ENCODE measurements at places on chromosomes 4 and X. TPM values are rescaled to one million over a fixed set of nuclear protein-coding genes. Genes with fewer than 3 reads are reported as not detected.
A peak's percentile ranks its signal among the peaks of the same experiment; 100 is the strongest.

AASDH gene
- 11.0 TPM for total RNA-seq

CSTF2 gene
- 8.0 TPM for total RNA-seq

DNA sequence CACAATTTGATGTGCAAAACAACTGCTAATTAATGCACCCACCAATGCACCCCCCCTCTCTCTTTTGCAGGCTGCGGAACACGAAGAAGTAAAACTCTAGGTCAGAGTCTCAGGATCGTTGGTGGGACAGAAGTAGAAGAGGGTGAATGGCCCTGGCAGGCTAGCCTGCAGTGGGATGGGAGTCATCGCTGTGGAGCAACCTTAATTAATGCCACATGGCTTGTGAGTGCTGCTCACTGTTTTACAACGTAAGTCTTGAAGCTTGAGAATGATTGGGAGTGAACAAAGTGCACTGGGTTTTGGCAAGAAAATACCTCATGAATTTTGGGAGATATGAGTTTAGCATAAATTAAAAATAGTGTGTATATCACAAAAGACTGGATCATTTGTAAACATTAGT, 28.9 kb downstream of the TMPRSS11E start:
- DNase-seq = no peak
- H3K27ac ChIP-seq = no peak overlapping the region
- no peaks in the 10 kb centered on the region for H3K4me1 ChIP-seq
- H3K36me3 ChIP-seq = no peaks in the 10 kb centered on the region
- no peaks in the 10 kb centered on the region for H3K27me3 ChIP-seq

DNA sequence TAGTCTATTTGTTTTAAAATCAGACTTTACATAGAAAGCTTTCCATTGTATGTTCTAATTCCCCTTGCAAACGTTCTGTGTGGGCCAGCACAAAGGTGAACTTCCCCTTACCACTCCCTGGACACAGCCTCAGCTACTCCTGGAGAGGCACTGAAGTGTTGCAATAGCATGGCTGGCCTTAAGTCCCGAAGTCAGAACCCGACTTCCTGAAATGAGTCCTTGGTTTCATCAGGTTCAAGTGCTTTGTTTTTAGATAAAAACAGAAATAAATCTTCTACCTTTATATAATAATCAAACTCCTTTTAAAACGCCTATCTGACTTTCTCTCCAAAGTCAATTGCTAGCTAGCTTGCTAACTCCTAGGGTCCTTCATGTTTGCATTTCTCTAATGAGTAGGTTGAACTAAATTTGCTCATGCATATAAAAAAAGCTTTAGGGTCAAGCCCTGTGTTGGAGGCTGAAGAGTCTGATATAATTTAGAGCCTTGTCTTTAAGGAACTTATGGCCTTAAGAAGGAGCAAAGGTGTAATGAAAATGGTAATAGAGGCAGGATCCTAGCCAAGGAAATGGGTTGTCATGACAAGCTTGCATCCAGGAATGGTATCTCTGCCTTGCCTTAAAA, 9.0 kb downstream of the BMP3 start:
- H3K27me3 ChIP-seq = no peaks in the 10 kb centered on the region
- DNase-seq = no peak
- no peak overlapping the region for H3K4me3 ChIP-seq
- no peaks in the 10 kb centered on the region for H3K4me1 ChIP-seq

DNA sequence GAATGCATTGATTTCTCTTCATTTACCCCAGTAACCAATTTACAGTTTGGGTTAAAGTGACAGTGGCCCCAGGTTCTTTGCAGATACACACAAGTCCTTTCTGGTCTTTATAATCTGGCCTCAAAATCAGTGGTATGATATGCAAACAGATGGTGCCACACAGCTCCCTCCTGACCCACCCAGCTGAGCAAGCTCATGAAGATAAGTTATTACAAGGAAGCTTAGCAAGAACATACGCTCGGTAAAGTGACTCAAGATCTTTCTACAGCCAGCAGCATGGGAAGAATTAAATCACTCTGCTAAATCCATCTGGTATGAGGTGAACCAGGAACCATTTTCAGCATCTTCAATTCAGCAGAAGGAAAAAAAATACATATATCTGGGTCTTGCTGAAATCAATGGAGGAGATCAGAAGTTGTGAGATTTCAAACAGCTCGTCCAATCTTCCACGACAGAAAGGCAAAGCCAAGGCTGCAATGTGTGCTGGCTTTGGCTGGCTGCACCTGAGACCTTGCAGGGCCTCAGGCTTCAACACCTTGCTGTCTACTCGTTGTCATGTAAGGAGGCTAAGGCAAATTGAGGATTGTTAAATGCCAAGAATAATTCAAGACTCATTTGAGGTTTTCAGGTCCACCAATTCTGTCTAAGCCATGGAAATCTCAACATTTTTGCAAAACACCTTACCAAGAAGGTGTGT, 28.2 kb downstream of the SEL1L3 start:
- no peak for DNase-seq
- H3K4me3 ChIP-seq = no peak overlapping the region
- H3K27me3 ChIP-seq = no peaks in the 10 kb centered on the region
- H3K36me3 ChIP-seq = no peaks in the 10 kb centered on the region

DNA sequence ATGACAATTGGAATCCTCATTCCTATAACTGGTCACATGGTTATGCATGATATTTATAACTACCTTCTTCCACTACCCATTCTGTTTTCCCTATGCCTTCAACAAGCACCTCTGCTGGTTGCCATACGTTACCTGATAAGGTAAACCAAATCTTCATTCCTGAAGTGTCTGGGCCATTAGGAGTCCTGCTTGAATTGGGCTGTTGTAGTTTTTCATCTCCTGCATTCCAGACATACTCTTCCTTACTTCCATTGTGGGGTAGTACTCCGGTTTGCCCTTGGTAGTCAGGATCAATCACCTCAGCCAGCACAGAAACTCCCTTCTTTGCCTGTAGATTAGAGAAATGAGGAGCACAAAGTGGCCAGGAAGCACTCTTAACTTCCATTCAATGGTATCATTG, 109.1 kb upstream of the LANCL3 start:
- H3K27me3 ChIP-seq = no peaks in the 10 kb centered on the region
- H3K4me1 ChIP-seq = no peaks in the 10 kb centered on the region
- no peak overlapping the region for H3K27ac ChIP-seq
- no peak overlapping the region for H3K4me3 ChIP-seq
- no peak for DNase-seq
- no peaks in the 10 kb centered on the region for H3K36me3 ChIP-seq

DNA sequence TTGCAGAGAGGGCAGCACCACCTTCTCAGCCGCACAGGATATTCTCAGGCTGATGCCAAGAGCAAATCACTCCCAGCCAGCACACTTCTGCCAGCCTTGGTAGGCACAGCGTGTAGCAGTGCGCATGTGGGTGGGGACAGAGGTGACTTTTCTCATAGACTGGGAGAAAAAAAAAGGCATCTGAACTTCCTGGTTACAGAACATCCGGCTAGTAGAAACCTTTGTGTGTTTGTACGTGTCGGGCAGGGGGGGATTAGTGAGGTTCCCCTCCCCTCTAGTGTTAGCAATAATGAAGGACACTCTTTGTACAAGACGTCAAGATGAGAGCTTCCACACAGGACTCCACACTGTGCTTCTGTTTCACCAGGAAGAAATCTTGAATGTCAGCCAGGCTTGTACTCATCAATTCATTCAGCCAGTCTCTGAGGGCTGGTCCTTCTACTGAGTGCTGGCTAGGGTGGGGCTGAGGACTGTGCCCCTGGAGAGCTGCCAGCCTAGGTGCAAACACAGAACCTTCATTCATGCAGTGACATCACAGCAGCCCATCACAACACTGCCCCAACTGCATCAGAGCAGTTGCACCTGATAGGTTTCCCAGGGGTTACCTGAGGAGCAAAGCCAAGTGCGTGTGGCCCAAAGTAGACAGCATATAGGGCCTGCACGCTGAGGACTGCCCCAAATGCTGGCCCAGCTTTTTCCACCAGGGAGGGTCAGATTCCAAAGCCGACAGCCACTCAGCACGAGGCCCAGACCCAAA, 34.7 kb downstream of the SLC25A5 start:
- H3K27me3 ChIP-seq = no peaks in the 10 kb centered on the region
- peak overlapping the region; percentile 23 for H3K27ac ChIP-seq
- DNase-seq = peak; percentile 24
- no peaks in the 10 kb centered on the region for H3K36me3 ChIP-seq
- no peak overlapping the region for H3K4me3 ChIP-seq
- peaks cover 9% of the 10 kb centered on the region for H3K4me1 ChIP-seq

GRCh38 chr4:181193131-181193930, 1049.9 kb upstream of the TENM3 start:
- no peak for DNase-seq
- H3K27me3 ChIP-seq = no peaks in the 10 kb centered on the region
- H3K27ac ChIP-seq = no peak overlapping the region
- H3K4me3 ChIP-seq = no peak overlapping the region
- no peaks in the 10 kb centered on the region for H3K36me3 ChIP-seq

GRCh38 chrX:68048774-68049173, 384.5 kb downstream of the OPHN1 start:
- H3K27me3 ChIP-seq = no peaks in the 10 kb centered on the region
- no peak overlapping the region for H3K4me3 ChIP-seq
- H3K36me3 ChIP-seq = no peaks in the 10 kb centered on the region
- no peak for DNase-seq
- H3K27ac ChIP-seq = no peak overlapping the region

DNA sequence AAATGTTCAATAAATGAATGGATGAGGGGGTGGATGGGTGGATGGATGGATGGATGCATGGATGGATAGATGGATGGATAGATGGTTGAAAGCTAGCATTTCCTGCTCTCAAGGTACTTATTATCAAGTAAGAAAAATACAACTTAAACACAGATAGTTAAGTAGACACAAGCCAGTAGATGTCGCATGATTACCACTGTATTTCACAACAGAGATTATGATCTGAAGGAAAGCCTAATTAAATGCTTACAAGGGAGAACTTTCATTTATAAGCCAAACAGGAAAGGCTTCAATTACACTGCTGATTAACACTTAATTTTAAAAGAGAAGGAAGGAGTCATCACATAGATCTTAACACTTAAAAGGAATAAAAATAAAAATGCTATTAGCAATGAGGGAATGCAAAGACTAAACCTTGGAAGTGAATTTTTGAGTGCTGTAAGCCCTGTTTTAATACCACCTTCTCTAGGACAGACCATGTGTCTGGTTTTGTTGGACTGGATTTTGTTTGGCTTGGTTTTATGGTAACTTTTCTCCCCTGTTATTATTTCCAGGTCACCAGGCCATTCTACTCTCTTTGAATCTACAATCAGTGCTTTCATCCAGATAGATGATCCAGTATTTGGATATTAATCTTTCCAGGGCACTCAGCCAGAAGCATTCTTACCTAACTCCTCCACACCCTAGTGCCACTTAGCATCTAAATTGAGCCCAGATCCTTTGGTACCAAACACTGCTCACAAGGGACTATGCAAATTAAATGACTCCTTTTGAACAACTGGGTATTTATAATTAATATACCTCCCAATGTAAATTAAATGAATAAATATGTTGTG, 75.5 kb upstream of the SLC39A8 start:
- H3K27me3 ChIP-seq = no peaks in the 10 kb centered on the region
- no peak overlapping the region for H3K27ac ChIP-seq
- no peak for DNase-seq

DNA sequence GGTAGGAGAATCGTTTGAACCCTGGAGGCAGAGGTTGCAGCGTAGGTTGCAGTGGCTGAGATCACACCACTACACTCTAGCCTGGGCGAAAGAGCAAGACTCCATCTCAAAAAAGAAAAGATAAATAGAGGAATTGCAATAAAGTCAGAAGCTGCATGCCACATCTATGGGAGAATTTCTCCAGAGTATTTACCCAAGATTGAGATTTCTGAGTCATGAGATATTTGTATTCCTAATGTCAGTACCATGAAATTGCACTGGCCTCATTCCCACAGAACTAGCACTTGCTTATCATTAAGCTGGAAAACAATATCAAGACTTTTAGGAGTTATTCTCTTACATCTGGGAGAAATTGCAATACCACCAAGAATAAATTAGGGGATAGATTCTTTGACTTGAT, 37.4 kb downstream of the ASIC5 start:
- no peaks in the 10 kb centered on the region for H3K27me3 ChIP-seq
- no peak overlapping the region for H3K27ac ChIP-seq
- H3K4me3 ChIP-seq = no peak overlapping the region
- no peaks in the 10 kb centered on the region for H3K36me3 ChIP-seq
- DNase-seq = no peak
- no peaks in the 10 kb centered on the region for H3K4me1 ChIP-seq

GRCh38 chrX:154098551-154098950, 1.0 kb upstream of the MECP2 start:
- no peak overlapping the region for H3K4me3 ChIP-seq
- no peak for DNase-seq
- peaks cover 16% of the 10 kb centered on the region for H3K4me1 ChIP-seq
- H3K27me3 ChIP-seq = no peaks in the 10 kb centered on the region
- H3K36me3 ChIP-seq = no peaks in the 10 kb centered on the region

- no peak for DNase-seq
- H3K27me3 ChIP-seq = no peaks in the 10 kb centered on the region
- no peaks in the 10 kb centered on the region for H3K36me3 ChIP-seq
- H3K4me3 ChIP-seq = no peak overlapping the region
These were observed 4.9 kb upstream of the TXK start for GRCh38 chr4:48138936-48139335.

DNA sequence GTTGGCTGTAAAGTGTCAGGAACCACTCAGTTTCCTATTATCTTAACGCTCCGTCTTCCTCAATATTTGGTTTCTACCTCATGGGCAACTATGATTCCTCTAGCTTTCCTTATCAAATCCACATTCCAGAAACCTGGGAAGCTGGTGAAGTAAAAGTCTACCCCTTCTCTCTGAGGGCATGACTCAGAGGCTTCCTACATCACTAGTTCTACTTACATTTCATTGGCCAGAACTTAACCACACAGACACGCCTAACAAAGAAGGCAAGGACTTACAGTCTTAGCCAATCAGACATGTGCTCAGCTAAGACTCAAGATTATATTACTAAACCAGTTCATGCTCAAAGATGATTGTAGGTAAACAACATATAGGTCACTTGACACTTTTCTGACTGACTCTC, 30.4 kb downstream of the COX7B2 start:
- no peak for DNase-seq
- H3K4me1 ChIP-seq = no peaks in the 10 kb centered on the region
- no peak overlapping the region for H3K27ac ChIP-seq

DNA sequence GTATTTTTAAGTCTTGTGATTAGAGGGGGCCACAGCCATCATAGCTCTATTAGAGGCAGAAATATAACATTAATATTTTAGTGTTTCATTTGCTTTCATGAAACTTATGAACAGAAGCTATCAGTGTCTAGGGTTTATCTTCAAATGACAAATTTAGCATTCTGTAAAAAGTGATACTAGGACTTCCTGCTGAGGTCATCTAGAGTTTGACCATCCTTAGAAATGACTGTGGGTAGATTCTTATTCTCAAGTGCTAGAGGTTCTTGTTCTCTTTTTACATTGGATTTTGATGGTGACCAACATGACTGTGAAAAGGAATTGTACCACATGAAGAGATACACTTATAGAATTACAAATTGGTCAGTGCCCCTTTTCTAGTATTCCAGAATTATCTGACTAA, 568.6 kb downstream of the RPA4 start:
- no peaks in the 10 kb centered on the region for H3K4me1 ChIP-seq
- no peak for DNase-seq
- H3K36me3 ChIP-seq = no peaks in the 10 kb centered on the region
- no peak overlapping the region for H3K27ac ChIP-seq
- H3K27me3 ChIP-seq = no peaks in the 10 kb centered on the region
- H3K4me3 ChIP-seq = no peak overlapping the region

- H3K27ac ChIP-seq = no peak overlapping the region
- no peaks in the 10 kb centered on the region for H3K36me3 ChIP-seq
- no peaks in the 10 kb centered on the region for H3K4me1 ChIP-seq
- DNase-seq = no peak
- H3K4me3 ChIP-seq = no peak overlapping the region
These were observed 108.7 kb upstream of the FUNDC1 start for GRCh38 chrX:44651358-44651757.

Measured in sigmoid colon (tissue), 7 donors.